ENCODE measurements at places on chromosomes 5 and 9.

- no peaks in the 10 kb centered on the region for H3K36me3 ChIP-seq
- no peaks in the 10 kb centered on the region for H3K27me3 ChIP-seq
- peak; percentile 11 for DNase-seq
- no peak overlapping the region for H3K4me3 ChIP-seq
- no peak overlapping the region for H3K27ac ChIP-seq
Measured at GRCh38 chr5:169702693-169703481, 65.8 kb downstream of the DOCK2 start.

DNA sequence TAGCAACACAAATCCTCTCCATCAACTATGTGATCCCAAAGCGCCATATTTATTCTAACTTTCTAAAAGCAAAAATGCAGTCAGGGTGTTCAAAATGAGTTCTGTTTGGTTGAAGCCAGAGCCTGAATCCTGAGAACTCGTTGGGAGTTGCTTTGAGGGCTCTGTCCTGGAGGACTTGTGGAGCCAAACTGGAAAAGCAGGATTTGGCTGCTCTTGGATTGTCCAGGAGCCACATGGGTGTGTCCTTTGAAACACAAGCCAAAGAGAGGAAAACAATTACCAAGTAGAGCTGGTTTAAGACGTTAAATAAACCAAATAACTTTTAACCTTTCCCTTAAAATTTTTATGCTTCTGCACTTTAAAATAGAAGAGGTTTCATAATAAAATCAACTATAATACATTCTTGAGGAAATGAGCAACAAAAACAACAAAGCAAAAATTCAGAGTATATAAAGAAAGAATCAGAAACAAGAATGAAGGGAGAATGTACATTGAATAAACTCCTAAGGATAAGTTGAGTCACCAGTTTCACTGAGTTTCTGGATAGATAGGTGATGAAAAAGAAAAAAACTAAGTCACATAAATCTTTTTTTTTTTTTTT, 13.5 kb downstream of the C5orf46 start:
- H3K4me1 ChIP-seq = no peaks in the 10 kb centered on the region
- DNase-seq = peak; percentile 77
- H3K4me3 ChIP-seq = no peak overlapping the region
- H3K27ac ChIP-seq = no peak overlapping the region
- no peaks in the 10 kb centered on the region for H3K36me3 ChIP-seq
- no peaks in the 10 kb centered on the region for H3K27me3 ChIP-seq

GRCh38 chr9:84169240-84169639, 171.3 kb downstream of the SLC28A3 start:
- H3K4me1 ChIP-seq = no peaks in the 10 kb centered on the region
- no peaks in the 10 kb centered on the region for H3K27me3 ChIP-seq
- no peak for DNase-seq
- no peak overlapping the region for H3K4me3 ChIP-seq
- no peak overlapping the region for H3K27ac ChIP-seq

- peak overlapping the region; percentile 62 for H3K4me3 ChIP-seq
- no peaks in the 10 kb centered on the region for H3K27me3 ChIP-seq
- H3K4me1 ChIP-seq = no peaks in the 10 kb centered on the region
Measured at GRCh38 chr9:83622433-83622938, 457 bp upstream of the IDNK start.

DNA sequence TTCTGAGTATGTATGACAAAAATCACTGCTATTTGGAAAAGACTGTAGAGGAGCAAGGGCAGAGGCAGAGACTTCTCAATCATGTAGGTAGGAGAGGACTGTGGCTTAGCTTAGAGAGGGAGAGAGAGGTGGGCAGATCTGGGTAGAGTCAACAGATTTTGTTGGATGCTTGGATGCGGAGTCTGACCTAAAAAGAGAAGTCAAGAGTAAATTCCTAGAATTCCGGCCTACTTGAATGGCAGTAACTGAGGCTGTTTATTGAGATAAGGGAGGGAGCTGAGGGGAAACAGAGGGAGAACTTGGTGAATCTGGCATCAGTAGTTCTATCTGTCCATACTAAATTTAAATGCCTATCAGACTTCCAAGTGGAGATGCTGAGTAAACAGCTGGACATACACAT, 2.4 kb downstream of the TICAM2 start:
- H3K27me3 ChIP-seq = no peaks in the 10 kb centered on the region
- H3K4me3 ChIP-seq = no peak overlapping the region
- no peaks in the 10 kb centered on the region for H3K4me1 ChIP-seq
- H3K27ac ChIP-seq = no peak overlapping the region
- H3K36me3 ChIP-seq = no peaks in the 10 kb centered on the region
- DNase-seq = peak; percentile 41

- no peaks in the 10 kb centered on the region for H3K36me3 ChIP-seq
- no peaks in the 10 kb centered on the region for H3K27me3 ChIP-seq
- no peak overlapping the region for H3K4me3 ChIP-seq
- no peaks in the 10 kb centered on the region for H3K4me1 ChIP-seq
- no peak overlapping the region for H3K27ac ChIP-seq
Measured at GRCh38 chr5:79255786-79256557, 20.0 kb downstream of the JMY start.

DNA sequence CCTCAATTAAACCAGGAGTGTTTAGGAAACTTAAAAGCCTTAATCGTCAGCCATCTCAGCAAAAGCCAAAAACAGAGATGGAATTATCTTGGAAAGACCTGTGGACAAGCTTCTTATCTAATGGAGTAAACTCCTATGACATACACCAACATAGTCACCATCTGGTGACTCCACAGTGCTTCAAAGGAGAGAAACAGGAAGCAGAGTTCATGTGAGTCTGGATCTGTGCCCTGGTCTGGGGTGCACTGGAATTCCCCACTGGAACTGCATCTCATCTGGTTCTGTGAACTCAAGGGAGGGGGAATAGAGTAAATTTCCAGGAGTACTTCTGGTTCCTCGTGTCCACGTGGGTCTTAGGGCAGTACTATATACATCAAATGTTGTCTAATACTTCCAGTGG, 36.3 kb upstream of the KCNN2 start:
- no peaks in the 10 kb centered on the region for H3K4me1 ChIP-seq
- H3K27ac ChIP-seq = no peak overlapping the region
- no peaks in the 10 kb centered on the region for H3K27me3 ChIP-seq
- H3K36me3 ChIP-seq = no peaks in the 10 kb centered on the region
- H3K4me3 ChIP-seq = no peak overlapping the region

DNA sequence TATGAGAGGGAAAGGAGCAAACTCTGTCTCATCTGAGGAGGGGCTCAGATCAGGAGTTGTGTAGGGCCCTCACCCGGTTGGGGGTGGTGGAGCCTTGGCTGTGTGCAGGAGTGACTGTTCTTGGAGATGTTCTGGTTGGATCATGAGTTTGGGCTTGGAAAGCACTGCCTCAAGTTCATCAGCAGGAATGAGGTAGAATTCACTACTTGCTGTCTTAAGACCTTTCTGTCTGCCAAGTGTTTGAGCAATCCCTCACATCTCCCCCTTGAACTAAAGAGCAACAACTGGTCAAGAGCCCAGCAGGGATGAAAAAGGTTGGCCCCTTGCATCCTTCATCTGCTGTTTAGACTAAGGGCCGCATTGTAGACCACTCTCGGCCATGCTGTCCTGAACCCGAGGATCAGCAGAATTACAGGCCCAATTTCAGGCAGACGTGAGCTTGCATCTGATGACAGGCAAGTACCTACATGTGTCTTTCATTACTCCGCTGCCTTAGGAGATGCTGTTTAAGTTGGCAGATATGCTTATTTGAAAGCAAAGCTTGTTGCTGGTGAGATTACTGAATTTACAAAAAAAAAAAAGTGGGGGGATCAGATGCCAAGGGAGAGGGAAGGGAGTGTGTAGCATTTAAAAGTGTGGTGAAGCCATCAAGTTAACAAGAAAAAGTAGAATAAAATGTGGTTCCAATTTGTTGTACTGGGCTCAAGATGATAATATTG, 36.4 kb downstream of the PIK3R1 start:
- peaks cover 21% of the 10 kb centered on the region for H3K4me1 ChIP-seq
- H3K27me3 ChIP-seq = no peaks in the 10 kb centered on the region
- peak; percentile 16 for DNase-seq
- peak overlapping the region; percentile 26 for H3K27ac ChIP-seq
- no peak overlapping the region for H3K4me3 ChIP-seq
- no peaks in the 10 kb centered on the region for H3K36me3 ChIP-seq

DNA sequence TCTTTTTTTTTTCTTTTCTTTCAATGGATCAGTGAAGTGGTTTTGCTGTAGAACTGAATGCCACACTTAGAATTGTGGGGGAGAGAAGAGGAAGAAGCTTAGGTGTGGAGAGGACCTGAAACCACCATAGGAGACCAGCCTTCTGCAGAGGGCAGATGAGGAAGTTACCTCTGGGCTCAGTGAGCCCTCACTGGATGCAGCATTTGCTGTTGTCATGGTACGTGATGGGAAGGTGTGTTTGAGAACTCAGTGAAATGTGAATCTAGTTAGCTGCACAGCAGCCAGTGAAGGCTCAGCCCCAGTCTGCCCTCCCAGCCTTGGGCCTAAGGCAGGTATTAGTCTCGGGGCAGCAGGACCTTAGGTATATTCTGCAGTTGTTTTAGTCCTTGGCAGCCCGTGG, 17.5 kb downstream of the CYFIP2 start:
- H3K4me1 ChIP-seq = no peaks in the 10 kb centered on the region
- DNase-seq = no peak
- no peaks in the 10 kb centered on the region for H3K27me3 ChIP-seq
- H3K36me3 ChIP-seq = no peaks in the 10 kb centered on the region
- H3K4me3 ChIP-seq = no peak overlapping the region

- no peaks in the 10 kb centered on the region for H3K27me3 ChIP-seq
- H3K4me3 ChIP-seq = no peak overlapping the region
- no peak overlapping the region for H3K27ac ChIP-seq
- no peaks in the 10 kb centered on the region for H3K36me3 ChIP-seq
Measured at GRCh38 chr9:124723352-124723751, 47.8 kb downstream of the NR6A1 start.

- no peak for DNase-seq
- H3K4me3 ChIP-seq = no peak overlapping the region
Measured at GRCh38 chr9:138105561-138106505, 228.3 kb downstream of the CACNA1B start.

- H3K4me3 ChIP-seq = peak overlapping the region; percentile 56
- no peaks in the 10 kb centered on the region for H3K36me3 ChIP-seq
- H3K4me1 ChIP-seq = peaks cover 2% of the 10 kb centered on the region
- no peak for DNase-seq
- H3K27ac ChIP-seq = no peak overlapping the region
Measured at GRCh38 chr5:132227235-132227484, 493 bp downstream of the P4HA2 start.

DNA sequence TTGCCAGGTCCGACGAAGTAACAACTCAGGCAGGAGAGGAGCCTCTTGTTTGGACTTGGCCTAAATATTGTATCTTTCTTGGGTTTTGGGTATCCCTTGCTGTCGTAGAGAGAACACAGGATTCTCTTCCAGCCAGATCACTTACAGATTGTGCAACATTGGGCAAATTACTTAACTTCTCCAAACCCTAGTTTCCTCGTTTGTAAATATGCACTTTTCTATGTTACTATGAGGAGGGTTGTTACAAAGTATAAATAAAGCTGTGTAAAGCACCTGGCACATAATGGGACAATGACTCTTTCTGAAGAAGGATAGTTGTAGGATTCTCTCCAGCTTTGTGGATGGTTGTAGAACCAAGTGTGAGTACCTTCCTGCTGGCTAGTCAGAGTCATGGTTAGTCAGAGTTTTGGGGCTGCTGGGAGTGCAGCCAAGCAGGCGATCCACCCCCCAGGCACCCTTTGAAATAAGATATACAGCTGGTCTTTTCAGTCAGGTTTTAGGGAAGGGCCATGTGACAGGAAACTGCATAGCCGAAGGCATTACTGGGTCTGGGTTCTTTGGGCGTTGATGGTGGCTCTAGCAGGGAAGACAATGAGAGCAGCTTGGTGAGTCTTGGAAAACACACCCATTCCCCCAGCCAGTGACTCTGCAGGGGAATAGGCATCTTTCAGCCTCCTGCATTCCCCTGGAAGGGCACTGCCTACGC, 49.9 kb upstream of the GDNF start:
- H3K27ac ChIP-seq = no peak overlapping the region
- no peaks in the 10 kb centered on the region for H3K36me3 ChIP-seq
- H3K4me1 ChIP-seq = no peaks in the 10 kb centered on the region
- no peak overlapping the region for H3K4me3 ChIP-seq
- H3K27me3 ChIP-seq = no peaks in the 10 kb centered on the region

- H3K27me3 ChIP-seq = peaks cover 3% of the 10 kb centered on the region
- H3K4me1 ChIP-seq = peaks cover 16% of the 10 kb centered on the region
- H3K27ac ChIP-seq = no peak overlapping the region
- peak; percentile 78 for DNase-seq
- no peak overlapping the region for H3K4me3 ChIP-seq
Measured at GRCh38 chr9:34454571-34455065, 3.8 kb downstream of the FAM219A start.

GRCh38 chr5:133751846-133752245, 139.5 kb upstream of the FSTL4 start:
- H3K27me3 ChIP-seq = no peaks in the 10 kb centered on the region
- DNase-seq = no peak
- no peaks in the 10 kb centered on the region for H3K36me3 ChIP-seq
- H3K27ac ChIP-seq = no peak overlapping the region
- H3K4me3 ChIP-seq = no peak overlapping the region

GRCh38 chr5:18749763-18750162, 1115.5 kb downstream of the TAF11L14 start:
- H3K36me3 ChIP-seq = no peaks in the 10 kb centered on the region
- no peaks in the 10 kb centered on the region for H3K4me1 ChIP-seq
- no peak overlapping the region for H3K4me3 ChIP-seq
- no peak for DNase-seq

GRCh38 chr5:107100121-107100520, 570.6 kb downstream of the EFNA5 start:
- no peak overlapping the region for H3K27ac ChIP-seq
- no peaks in the 10 kb centered on the region for H3K36me3 ChIP-seq
- no peak for DNase-seq
- no peaks in the 10 kb centered on the region for H3K27me3 ChIP-seq
- H3K4me1 ChIP-seq = no peaks in the 10 kb centered on the region

DNA sequence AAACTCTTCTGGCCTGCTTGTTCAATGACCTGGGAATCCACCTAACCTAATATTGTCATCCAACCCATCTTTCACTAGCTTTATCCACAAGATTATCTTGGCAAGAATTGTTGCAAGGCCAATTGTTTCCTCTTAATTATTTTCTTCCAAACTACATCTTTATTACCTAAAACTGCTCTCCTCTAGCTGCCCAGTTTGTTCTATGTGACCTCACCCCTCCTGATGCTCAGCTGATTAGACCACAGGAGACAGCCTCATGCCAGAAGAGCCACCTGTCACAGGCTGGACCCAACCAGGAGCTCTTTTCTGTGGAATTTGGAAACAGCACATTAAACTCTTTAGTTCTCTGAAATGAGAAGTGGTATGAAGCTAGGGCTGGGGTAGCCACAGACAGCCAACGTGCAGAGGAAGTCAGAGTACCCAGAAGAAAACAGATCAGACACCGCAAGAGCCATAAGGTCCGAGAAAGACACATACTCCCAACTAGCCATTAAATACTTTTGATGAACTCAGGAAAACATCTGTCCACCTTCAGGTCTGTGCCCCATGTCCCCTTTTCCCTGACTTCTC, 12.0 kb downstream of the SAXO1 start:
- no peaks in the 10 kb centered on the region for H3K4me1 ChIP-seq
- no peak overlapping the region for H3K4me3 ChIP-seq
- H3K36me3 ChIP-seq = no peaks in the 10 kb centered on the region
- DNase-seq = no peak
- no peaks in the 10 kb centered on the region for H3K27me3 ChIP-seq
